ENCODE measurements at places on chromosomes 1 and 21.

DNA sequence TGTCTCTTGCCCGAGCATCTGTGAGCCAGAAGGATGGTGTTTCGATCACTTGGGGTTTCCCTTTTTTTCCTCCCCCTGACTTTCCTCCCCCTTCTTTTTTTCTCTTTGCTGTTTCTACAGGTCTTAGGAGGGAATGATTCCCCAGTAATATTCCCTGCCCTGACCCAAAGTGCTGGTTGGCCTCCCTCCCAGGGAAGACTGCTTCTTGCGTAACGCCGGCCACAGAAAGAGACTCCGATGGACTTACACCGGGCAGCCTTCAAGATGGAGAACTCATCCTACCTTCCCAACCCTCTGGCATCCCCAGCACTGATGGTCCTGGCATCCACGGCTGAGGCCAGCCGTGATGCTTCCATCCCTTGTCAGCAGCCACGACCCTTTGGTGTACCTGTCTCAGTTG, 6.8 kb downstream of the RNF220 start:
- no peak for DNase-seq

DNA sequence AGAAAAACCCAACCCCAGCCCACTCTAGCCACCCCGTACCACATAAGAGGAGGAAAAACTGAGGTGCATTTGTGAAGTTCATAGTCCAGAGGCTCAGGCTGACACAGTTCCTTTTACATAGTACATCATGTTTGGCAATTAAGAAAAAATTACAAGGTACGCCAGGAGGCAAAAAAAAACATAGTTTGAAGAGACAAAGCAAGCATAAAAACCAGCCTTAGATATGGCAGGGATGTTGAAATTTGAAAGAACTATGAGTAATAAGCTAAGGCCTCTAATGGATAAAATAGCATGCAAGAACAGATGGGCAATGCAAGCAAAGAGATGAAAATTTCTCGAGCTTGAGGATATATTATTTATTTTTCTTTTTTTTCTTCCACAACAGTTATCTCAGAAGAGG, 31.9 kb downstream of the MIXL1 start:
- no peak for DNase-seq

- no peak for DNase-seq
Measured at GRCh38 chr1:28855046-28855445, 43.1 kb downstream of the OPRD1 start.

DNA sequence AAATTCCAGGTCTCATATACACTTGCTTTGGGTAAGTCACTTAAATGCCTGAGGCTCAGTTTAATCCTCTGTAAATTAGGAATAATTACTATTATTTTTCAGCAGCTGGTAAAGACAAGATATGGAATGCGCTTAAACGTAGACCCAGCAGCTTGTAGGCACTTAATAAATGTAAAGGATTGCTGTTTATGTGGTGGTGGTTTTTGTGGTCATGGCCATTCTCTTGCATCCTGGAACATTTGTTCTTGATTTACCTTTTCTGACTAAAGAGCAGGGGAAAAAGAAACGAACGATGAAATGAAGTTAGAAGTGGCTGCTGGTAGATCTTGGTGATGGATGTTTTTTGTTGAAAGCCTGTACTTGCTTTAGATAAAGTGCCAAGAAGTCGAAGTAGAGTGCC, 195.0 kb upstream of the FOXD3 start:
- no peak for DNase-seq

GRCh38 chr1:191508239-191508638, 650.0 kb upstream of the RGS18 start:
- no peak for DNase-seq

GRCh38 chr1:67683766-67684525, 1.1 kb upstream of the GADD45A start:
- DNase-seq = no peak

DNA sequence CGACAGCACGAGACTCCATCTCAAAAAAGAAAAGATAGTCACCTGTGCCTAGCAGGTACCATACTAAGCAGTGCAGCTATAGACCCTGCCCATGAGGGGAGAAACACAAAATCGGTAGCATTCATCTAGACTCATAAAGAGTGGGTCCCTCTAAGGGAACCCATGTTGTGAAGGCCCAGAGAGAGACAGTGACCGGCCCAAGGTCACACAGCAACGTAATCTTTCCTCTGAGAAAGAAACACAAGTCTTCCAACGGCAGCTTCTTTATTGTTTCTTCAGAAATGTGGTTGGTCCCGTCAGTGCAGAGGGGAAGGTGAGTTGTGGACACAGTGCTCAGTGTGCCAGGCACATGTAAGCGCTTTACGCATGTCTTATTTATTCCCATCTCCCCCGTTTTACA, 198.6 kb upstream of the TMEM51 start:
- no peak for DNase-seq

- no peak for DNase-seq
Measured at GRCh38 chr1:206887701-206888100, 9.5 kb upstream of the IL24 start.

DNA sequence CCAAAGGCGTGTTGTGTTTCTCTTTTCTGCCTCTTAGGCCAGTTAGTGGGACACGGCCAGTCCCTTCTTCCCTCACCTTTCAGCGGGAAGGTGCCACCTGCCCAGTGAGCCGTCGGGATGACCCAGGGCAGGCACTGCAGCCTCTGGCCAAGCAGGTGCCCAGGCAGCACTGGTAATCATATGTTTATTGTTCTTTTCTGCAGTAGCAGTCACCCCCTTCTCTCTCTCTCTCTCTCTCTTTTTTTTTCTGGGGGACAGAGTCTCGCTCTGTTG, 38.2 kb downstream of the CRYAA start:
- no peak for DNase-seq

DNA sequence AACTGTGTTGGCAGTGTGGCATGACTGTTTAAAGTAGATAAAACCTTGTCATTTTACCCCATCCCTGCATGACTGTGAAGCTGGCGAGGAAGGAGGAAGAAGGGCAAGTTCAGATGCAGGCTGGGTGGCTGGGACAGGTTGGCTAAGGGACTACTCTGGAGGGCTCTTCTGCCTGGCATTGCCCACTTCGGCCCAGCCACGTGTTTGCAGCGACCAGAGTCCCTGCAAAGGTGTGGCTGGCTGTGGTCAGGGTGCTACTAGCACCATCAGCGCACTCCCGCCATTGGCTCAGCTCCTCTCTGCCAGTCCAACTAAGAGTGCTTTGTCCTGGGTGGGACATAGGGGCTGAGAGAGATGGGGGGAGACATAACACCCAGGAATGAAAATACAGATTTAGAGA, 7.2 kb downstream of the C1orf115 start:
- DNase-seq = no peak

- no peak for DNase-seq
Measured at GRCh38 chr1:108142773-108143394, 57.3 kb downstream of the SLC25A24 start.

GRCh38 chr1:32647308-32648134, 2.8 kb downstream of the ZBTB8OS start:
- DNase-seq = no peak

- no peak for DNase-seq
Measured at GRCh38 chr1:223035724-223036478, 107.1 kb downstream of the TLR5 start.

GRCh38 chr1:111509997-111510375, 6.6 kb upstream of the ADORA3 start:
- DNase-seq = no peak

DNA sequence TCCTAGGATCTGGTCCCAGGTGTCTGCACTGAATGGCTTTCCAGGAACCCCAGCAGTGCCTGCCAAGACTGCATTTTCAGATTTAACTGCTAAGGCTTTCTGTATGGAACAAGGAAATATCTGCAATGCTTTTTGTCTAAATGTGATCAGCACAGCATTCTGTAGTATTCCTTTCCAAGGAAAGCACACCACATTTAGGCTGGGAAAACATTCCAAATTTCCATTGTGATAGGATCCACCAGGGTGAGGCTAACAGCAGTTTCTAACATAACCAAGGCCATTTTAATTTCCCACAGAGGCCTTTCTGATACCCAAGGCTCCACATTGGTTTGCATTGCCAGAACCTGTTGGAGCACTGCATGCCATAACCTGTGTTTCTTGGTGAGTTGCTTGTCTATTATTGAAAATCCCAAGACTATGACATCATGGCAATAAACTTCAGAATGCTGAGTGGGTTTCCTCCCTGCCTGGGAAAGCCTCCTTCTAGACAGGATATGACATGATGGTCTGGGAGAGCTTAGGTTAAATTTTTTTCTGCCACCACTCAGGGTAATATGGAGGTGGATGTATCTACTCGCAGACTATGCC, 23.3 kb upstream of the PTGFRN start:
- no peak for DNase-seq

GRCh38 chr1:53468374-53468773, 9.2 kb downstream of the DMRTB1 start:
- no peak for DNase-seq

DNA sequence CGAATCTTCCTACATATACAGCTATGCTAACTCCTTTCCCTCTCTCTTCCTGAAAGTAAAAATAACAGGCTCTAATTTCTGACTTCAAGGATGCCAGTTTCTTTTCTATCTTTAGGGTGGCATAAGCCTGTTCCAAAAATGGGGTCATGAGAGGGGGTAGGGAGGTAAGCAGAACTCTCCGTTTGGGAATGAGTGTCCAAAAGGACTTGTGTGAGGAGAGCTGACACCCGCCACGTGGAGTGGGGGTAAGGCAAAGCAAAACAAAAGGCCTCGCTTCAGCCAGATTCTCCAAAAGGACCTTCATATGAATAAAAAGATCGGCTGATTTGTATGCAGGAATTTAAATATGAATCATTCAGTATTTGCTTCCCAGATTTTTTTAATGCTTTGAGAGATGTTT, 28.6 kb downstream of the PLPPR4 start:
- no peak for DNase-seq

GRCh38 chr1:91774520-91775203, 111.3 kb downstream of the TGFBR3 start:
- no peak for DNase-seq

GRCh38 chr1:217622042-217622441, 8.8 kb downstream of the GPATCH2 start:
- DNase-seq = no peak

- no peak for DNase-seq
Measured at GRCh38 chr1:45026446-45026845, 14.4 kb downstream of the UROD start.

DNA sequence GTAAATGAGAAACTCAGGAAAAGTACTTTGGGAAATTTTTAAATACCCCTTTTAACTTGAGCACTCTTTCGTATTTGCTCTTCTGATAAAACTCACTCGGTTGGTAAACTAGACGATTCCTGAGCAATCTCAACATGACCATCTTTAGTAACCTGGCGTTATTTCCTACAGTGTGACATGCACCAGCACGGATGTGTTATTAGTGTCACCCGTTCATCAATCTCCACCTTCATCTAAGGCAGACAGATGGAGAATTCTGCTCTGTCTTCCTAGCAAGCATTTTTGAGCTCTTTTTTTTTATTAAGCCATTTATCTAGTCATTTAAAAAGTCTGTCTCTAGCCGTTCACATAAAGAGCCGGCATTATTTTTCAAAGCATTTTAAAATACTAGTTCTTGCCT, 155.2 kb downstream of the DISP1 start:
- no peak for DNase-seq

- DNase-seq = no peak
Measured at GRCh38 chr21:35559128-35559828, 501.0 kb downstream of the SETD4 start.

GRCh38 chr1:173330149-173330951, 123.2 kb upstream of the TNFSF4 start:
- DNase-seq = no peak

DNA sequence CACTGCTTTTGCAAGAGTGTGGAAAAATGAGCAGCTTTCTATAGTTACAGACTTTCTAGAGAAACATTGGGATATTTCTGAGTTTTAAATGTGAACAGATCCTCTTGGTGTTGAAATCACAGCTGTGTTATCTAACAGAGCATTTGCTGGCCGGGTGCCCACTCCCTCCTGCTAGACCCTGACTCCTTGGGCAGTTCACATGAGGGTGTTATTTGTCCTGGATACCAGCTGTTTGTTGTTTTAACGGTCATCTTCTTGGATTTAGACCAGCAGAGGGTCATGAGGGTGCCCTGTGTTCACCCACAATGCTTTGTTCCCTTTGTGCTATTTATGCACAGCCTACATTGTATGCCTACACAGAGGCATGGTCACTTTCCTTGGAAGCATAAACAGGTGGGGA, 67.1 kb downstream of the CENPF start:
- DNase-seq = peak; percentile 24

GRCh38 chr1:245156736-245157505, 2.1 kb downstream of the KIF26B start:
- peak; percentile 63 for DNase-seq

- DNase-seq = no peak
Measured at GRCh38 chr1:49416758-49417157, 607.0 kb downstream of the AGBL4 start.

DNA sequence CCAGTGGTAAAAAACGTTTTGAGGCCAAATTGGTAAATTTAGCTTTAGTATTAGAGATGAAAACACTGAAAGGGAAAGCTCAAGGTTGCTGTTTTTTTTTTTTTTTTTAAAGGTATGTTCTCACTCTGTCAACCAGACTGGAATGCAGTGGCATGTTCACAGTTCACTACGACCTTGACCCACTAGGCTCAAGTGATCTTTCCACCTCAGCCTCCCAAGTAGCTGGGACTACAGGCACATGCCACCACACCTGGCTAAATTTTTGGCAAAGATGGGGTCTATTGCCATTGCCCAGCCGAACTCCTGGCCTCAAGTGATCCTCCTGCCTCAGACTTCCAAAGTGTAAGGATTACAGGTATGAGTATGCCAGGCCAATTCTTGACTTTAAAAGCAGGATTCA, 18.9 kb downstream of the LRIF1 start:
- no peak for DNase-seq

- DNase-seq = no peak
Measured at GRCh38 chr1:20896826-20897225, 109.7 kb upstream of the HP1BP3 start.

GRCh38 chr1:86499987-86500593, 31.4 kb downstream of the CLCA1 start:
- DNase-seq = peak; percentile 23

DNA sequence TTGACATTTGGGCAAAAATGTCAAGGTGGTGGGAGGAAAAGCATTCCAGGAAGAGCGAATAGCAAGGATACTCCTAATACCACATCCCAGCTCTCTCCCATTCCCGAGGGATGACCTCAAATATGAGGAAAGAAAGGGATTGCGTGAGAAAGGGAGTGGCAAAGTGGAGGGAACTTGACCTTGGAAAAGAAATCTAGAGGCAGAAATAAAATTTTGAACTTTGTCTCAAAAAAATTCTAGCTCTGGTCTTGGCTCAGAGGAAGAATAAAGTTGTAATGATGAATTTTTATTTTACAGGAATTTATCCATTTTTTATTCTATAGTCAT, 127.8 kb downstream of the TBX19 start:
- no peak for DNase-seq

All from NCI-H1417 (cell line).